ENCODE measurements at places on chromosomes 4 and X. TPM values are rescaled to one million over a fixed set of nuclear protein-coding genes. Genes with fewer than 3 reads are reported as not detected.
A peak's percentile ranks its signal among the peaks of the same experiment; 100 is the strongest.

- DNase-seq: no peak
- H3K27me3 ChIP-seq: no peaks in the 10 kb centered on the region
- H3K27ac ChIP-seq: no peak overlapping the region
- no peak overlapping the region for H3K4me3 ChIP-seq
- no peaks in the 10 kb centered on the region for H3K4me1 ChIP-seq
Observed at GRCh38 chr4:53518807-53519206, 72.5 kb downstream of the LNX1 start.

Gene NELFA
- 30.3 TPM for total RNA-seq

DNA sequence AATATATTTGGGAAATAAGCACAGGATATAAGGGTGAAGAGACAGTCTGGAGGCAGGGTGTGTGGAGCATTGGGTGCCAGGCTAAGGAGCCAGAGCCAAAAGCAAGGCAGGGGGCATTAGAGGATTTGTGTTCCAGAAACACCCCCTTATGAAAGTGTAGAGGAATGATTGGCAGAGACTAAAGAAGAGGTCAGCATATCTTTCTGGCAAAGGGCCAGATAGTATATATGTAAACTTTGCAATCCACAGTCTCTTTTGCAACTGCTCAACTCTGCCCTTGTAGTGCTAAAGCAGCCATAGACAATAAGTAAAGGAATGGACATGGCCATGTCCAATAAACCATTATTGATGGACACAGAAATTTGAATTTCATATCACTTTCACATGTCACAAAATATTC, 3.6 kb upstream of the SLC9A6 start:
- H3K4me1 ChIP-seq: peaks cover 6% of the 10 kb centered on the region
- H3K27me3 ChIP-seq: no peaks in the 10 kb centered on the region
- no peak overlapping the region for H3K4me3 ChIP-seq
- H3K27ac ChIP-seq: no peak overlapping the region
- DNase-seq: no peak

- no peaks in the 10 kb centered on the region for H3K36me3 ChIP-seq
- no peak overlapping the region for H3K27ac ChIP-seq
- H3K4me1 ChIP-seq: no peaks in the 10 kb centered on the region
- no peak overlapping the region for H3K4me3 ChIP-seq
Observed at GRCh38 chrX:116282751-116283150, 112.2 kb downstream of the AGTR2 start.

DNA sequence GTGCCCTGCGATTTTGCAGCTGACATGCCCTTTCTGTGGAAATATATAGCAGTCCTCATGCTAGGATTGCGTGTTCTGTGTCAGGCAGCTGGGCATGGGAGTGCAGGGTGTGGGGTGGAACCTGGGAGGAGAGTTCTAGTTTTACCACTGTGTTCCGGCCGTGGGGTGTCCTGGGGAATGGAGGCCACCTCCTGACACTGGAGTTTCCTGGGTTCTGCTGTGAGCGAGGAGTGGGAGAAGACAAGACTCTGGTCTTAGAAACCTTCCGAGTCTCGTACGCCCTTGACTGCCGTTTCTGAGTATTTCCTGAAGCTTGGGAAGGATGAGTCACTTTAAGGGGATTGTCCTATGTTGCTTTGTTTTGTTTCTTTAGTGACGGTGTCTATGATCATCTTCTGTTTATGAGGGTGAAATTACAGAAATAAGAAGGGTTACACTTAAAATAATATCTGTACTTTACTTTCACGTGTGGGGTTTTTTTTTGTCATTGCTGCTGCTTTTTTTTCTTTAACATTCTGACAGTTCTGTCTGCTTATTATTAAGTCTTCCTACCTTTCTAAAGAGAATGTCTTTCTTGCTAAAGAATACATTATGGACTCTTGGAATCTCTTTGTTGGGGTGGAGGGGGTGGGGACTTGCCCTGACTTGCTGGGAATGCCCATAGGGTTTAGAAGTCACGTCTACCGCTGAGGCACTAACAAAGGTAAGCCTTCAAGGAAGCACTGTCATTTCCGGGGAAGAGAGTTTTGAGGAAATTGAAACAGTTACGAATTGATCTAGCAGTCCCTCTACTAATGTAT, 19.1 kb downstream of the CD99 start:
- H3K4me1 ChIP-seq: peaks cover 47% of the 10 kb centered on the region
- peak; percentile 85 for DNase-seq
- peak overlapping the region; percentile 24 for H3K4me3 ChIP-seq
- no peaks in the 10 kb centered on the region for H3K27me3 ChIP-seq

Gene GPR143
- 9.3 TPM for total RNA-seq

Gene MAGEC1
- not detected for total RNA-seq

DNA sequence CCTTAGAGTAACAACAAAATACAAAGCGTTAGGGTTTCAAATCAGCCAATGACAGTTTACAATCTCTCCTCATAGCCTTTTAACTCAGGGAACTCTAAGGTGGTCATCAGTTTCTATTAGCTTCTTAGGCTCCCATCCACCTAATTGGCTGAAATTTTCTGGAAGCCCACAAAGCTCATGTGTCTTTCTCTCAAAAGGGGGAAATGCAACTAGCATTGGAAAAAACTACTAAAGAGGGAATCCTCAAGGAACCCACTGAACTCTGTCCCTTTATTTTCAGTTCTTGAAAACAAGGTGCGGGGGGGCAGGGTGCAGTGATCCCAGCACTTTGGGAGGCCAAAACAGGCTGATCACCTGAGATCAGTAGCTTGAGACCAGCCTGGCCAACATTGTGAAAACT, 56.4 kb downstream of the PDGFC start:
- no peak overlapping the region for H3K27ac ChIP-seq
- DNase-seq: no peak
- no peak overlapping the region for H3K4me3 ChIP-seq
- no peaks in the 10 kb centered on the region for H3K36me3 ChIP-seq
- H3K4me1 ChIP-seq: no peaks in the 10 kb centered on the region
- no peaks in the 10 kb centered on the region for H3K27me3 ChIP-seq

Gene CT45A1
- not detected for total RNA-seq

GRCh38 chrX:63394872-63395271, 43.7 kb upstream of the SPIN4 start:
- H3K4me3 ChIP-seq: no peak overlapping the region
- no peaks in the 10 kb centered on the region for H3K36me3 ChIP-seq
- no peak for DNase-seq

- H3K27ac ChIP-seq: no peak overlapping the region
- no peak for DNase-seq
- no peaks in the 10 kb centered on the region for H3K4me1 ChIP-seq
Observed at GRCh38 chrX:13681595-13681994, 7.3 kb upstream of the RAB9A start.

Gene MAGEA3
- not detected for total RNA-seq

DNA sequence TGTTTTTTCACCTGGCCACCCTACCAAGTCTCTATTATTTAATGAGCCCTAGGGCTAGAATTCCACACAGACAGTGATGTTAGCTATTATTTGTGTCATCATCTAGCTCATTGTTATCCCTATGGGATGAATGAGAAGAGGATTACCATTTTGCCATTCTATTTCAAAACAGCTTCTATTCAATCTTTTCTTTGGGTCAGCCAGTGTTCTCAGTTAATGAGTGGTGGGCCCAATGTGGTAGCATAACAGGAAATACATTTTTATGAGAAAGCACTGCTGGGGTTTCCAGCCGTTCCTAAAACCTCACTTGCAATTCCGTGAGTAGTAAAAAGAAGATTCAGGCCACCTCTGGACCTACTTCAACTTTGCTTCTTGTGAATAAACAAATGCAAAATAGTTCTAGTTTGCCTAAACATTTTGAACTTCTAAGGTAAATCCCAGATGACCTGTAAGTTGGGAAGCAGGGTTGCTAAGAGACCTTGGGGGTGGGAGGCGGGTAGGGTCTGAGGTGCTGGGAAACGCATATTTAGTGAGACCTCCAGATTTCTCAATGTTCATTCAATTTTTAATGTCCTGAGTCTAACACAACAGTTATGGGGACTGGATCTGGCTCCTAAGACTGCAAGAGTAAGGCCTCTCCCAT, 24.8 kb upstream of the CYP2U1 start:
- DNase-seq: no peak
- no peak overlapping the region for H3K27ac ChIP-seq
- no peak overlapping the region for H3K4me3 ChIP-seq
- no peaks in the 10 kb centered on the region for H3K27me3 ChIP-seq

DNA sequence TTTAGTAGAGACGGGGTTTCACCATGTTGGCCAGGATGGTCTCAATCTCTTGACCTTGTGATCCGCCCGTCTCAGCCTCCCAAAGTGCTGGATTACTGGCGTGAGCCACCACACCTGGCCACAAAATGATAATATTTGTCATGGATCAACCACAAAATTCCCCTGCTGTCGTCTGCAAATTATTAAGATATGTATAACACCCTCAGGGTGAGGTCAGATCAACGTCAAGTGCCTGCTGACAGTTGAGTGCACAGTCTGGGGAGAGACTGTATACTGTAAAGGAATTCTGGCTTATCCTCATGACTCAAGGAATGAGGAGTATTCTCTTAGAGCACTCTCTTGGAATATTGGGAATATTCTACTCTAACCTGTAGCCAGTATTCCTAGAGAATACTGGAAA, 11.2 kb downstream of the EPGN start:
- H3K27me3 ChIP-seq: no peaks in the 10 kb centered on the region
- no peaks in the 10 kb centered on the region for H3K36me3 ChIP-seq
- H3K27ac ChIP-seq: no peak overlapping the region
- no peaks in the 10 kb centered on the region for H3K4me1 ChIP-seq

Gene CT45A5
- total RNA-seq: not detected

DNA sequence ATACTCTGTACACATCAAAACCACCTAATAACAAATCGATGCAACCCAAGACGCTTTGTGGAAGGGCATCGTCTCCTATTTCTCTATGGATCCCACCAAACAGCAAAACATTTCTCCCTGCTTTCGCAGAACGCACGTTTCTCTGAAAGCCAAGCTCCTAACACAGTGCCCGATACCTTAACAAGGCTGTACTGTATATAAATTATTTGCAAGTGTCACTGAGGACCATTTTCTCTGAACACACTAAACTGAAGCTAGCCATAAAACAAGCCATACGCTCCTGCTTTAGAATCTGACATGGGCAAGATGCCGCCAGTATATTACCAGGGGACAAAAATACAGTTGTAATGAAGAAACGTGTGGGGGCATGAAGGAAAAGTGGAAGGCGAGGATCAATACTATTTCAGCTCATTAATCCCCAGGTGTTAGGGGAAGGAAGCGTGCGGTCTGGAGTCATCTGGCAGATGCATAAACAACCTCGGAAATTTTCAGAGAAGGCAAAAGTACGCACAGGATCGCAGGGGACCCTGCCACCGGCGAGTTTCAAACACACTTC, 703 bp downstream of the KCNIP4 start:
- H3K36me3 ChIP-seq: no peaks in the 10 kb centered on the region
- no peaks in the 10 kb centered on the region for H3K4me1 ChIP-seq
- H3K27me3 ChIP-seq: peaks cover 8% of the 10 kb centered on the region
- no peak overlapping the region for H3K27ac ChIP-seq

Gene ASMT
- not detected for total RNA-seq

DNA sequence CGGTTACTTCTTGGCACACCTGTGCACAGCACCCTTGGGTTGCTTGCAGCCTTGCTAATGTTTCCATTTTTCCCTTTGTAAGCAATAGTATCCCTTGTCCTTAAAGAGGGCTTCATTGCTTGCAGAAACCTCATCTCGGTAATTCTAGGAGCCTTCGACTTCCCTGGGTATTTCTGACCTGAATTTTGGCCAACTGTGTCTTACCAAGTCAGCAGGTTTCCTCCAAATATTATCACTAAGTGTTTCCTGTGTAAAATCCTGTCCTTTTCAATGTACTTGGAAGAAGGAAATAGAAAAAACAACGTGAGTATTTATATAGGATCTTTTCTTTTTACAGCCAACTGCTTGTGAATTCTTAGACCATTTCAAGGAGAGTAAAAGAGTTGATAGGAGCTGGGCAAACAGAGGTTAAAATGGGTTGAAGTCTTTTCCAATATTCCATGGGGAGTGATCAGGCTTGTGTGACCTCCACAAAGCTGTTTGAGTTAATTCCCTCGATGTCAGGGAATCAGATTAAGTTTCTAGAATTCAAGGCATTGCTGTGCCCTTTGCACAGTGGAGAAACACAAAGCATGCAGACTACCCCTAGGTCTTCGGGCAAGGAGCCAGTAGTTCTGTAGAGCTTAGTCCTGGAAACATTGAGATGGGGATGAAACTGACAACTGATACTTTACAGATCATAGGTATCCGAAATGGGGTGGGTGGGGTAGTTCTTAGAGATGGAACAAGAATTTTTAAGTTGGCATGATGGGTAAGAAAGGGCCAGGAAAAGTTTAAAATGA, 209.9 kb downstream of the CPE start:
- no peak overlapping the region for H3K4me3 ChIP-seq
- no peaks in the 10 kb centered on the region for H3K27me3 ChIP-seq
- DNase-seq: peak; percentile 40
- H3K4me1 ChIP-seq: peaks cover 7% of the 10 kb centered on the region
- H3K36me3 ChIP-seq: no peaks in the 10 kb centered on the region

- H3K4me3 ChIP-seq: no peak overlapping the region
- no peaks in the 10 kb centered on the region for H3K36me3 ChIP-seq
- H3K27ac ChIP-seq: no peak overlapping the region
- DNase-seq: peak; percentile 49
Observed at GRCh38 chr4:7073526-7074390, 5.9 kb upstream of the GRPEL1 start.

DNA sequence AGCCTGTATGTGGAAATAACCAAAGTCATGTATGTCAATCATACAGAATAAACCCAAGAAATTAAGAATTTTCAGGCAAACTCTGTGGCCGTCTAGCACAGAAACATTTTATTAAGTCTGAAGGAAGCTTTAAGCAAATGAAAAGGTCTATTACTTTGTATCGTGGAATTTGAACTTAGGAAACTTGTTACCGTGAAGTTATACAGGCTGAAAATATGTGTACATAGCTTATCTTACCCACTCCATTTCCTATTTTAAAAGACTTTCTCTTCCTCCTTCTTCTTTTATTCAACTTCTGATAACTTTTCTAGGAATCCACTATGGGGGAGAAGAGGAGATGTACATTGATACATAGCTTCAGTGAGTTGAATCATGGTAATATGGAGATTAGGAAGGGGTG, 108.3 kb downstream of the AGTR2 start:
- peak; percentile 2 for DNase-seq
- no peak overlapping the region for H3K4me3 ChIP-seq
- H3K36me3 ChIP-seq: no peaks in the 10 kb centered on the region
- no peaks in the 10 kb centered on the region for H3K4me1 ChIP-seq
- no peak overlapping the region for H3K27ac ChIP-seq

DNA sequence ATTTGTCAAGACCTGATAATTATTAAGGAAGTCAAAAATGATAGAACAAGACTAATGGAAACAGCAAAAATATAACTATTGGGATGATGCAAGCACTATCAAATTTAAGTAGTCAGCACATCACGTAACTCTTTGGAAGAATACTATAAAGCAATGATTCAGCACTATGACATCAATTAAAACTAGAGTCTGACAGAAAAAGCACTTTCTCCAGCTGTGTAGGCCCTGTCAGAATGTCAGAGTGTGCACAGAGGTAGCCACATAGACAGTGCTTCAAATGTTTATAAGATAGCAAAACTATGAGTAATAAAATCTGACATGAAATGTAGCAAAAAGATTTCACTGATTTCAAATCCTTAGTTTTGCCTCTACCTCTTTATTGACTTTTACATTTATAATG, 1226.6 kb upstream of the ADGRL3 start:
- no peak for DNase-seq
- H3K27me3 ChIP-seq: no peaks in the 10 kb centered on the region
- H3K27ac ChIP-seq: no peak overlapping the region
- no peak overlapping the region for H3K4me3 ChIP-seq
- no peaks in the 10 kb centered on the region for H3K36me3 ChIP-seq

- no peaks in the 10 kb centered on the region for H3K36me3 ChIP-seq
- no peak overlapping the region for H3K27ac ChIP-seq
- no peaks in the 10 kb centered on the region for H3K4me1 ChIP-seq
Observed at GRCh38 chr4:150096625-150097024, 18.4 kb downstream of the DCLK2 start.
